Stimulated activated CD8-positive, alpha-beta memory T cell treated with anti-CD3 and anti-CD28 coated beads, Interleukin-15, amount 100 ng/mL, for 24 hours (primary cell): ENCODE measurements at places on chromosomes 1 and 21.

- no peak for DNase-seq
These were observed 1232.1 kb downstream of the MRPL39 start for GRCh38 chr21:24375201-24375600.

- DNase-seq = no peak
These were observed 5.0 kb downstream of the JMJD4 start for GRCh38 chr1:227729881-227730629.

DNA sequence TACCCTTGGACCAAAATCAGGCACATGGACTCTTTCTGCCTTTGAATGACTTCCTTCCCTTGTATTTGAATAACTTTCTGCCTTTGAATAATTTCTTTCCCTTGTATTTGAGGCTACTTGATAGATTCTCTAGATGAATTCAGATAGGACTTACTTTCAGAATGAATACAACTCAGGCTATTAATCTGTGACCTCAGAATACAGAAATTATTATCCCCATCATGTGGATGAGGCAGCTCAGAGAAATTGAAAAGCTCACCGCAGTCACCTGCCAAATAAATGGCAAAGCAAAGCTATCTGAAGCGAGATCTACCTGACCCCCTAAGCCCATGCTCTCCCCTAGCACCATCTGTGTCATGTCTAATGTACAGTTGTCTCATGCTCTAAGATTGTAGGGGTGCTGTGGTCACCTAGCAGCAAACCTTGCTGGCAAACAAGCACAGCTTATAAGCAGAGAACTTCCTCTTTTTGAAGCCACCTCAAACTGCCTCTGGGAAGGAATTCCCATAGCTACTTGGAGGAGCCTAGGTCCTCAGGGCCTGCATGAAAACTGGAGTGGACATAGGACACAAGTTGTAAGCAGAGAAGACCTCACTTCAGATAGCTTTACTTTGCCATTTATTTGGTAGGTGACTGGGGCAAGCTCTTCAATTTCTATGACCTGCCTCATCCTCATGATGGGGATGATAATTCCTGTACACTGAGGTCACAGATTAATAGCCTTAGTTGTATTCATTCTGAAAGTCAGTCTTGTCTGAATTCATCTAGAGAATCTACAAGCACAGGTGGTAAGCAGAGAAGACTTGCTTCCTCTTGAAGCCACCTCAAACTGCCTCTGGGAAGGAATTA, 66.1 kb downstream of the FASLG start:
- no peak for DNase-seq

DNA sequence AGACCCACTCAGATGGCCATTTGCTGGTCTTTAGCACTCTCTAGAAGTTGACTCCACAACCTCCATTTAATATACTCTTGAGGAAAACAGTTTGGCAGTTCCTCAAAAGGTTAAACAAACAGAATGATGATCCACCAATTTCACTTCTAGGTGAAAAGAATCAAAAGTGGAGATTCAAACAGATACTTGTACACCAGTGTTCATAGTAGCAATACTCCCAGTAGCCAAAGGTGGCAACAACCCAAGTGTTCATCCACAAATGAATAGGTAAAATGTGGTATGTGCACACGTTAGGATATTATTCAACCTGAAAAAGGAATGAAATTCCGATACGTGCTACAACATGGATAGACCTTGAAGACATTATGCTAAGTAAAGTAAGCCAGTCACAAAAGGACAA, 6.3 kb downstream of the PRCC start:
- DNase-seq = no peak
